ENCODE measurements at places on chromosomes 4 and X.
A peak's percentile ranks its signal among the peaks of the same experiment; 100 is the strongest.

DNA sequence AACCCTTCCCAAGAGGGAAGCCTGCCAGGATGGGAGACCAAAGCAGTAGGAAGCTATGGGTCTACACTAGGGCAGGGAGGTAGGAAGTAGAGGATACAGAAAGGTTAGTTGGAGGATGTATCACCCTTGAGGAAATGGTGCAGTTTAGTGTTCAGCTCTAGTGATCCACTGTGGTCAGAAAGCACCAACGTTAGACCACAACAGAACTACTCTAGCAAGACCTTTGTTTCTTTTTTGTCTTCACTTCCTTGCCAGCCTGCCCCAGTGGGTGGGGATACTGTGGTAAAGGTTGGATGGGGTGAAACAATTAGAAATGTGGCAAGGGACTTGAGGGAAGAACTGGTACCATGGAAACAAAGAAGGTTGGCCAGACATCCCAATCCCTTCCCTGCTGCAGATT, 83.3 kb downstream of the DDIT4L start:
- no peak overlapping the region for H3K4me3 ChIP-seq
- no peak for DNase-seq
- H3K36me3 ChIP-seq = no peaks in the 10 kb centered on the region
- H3K4me1 ChIP-seq = peaks cover 4% of the 10 kb centered on the region
- no peak overlapping the region for H3K27ac ChIP-seq

GRCh38 chr4:4387531-4388310, 819 bp downstream of the NSG1 start:
- H3K4me1 ChIP-seq = peaks cover 24% of the 10 kb centered on the region
- no peak overlapping the region for H3K27ac ChIP-seq
- peak overlapping the region; percentile 18 for H3K4me3 ChIP-seq
- peak; percentile 18 for DNase-seq

DNA sequence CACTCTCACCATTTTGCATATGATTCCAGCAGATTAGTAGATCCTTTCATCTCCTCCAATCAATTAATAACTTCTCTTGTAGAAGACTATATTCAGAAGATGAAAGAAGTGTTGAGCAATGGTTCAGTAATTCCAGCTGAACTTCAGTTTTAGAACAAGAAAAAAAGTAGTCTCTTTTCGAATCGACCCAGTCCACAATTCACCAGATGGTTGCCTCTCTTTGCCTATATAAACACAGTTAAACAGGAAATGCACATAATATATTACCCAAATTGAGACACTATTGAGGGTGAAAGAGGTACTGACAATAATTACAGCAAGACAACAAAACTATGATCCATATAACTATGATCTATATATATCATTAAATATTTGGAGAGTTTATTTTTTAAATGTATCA, 16.8 kb upstream of the FAM241A start:
- H3K27me3 ChIP-seq = no peaks in the 10 kb centered on the region
- no peak overlapping the region for H3K4me3 ChIP-seq
- H3K4me1 ChIP-seq = no peaks in the 10 kb centered on the region
- DNase-seq = no peak
- no peaks in the 10 kb centered on the region for H3K36me3 ChIP-seq

DNA sequence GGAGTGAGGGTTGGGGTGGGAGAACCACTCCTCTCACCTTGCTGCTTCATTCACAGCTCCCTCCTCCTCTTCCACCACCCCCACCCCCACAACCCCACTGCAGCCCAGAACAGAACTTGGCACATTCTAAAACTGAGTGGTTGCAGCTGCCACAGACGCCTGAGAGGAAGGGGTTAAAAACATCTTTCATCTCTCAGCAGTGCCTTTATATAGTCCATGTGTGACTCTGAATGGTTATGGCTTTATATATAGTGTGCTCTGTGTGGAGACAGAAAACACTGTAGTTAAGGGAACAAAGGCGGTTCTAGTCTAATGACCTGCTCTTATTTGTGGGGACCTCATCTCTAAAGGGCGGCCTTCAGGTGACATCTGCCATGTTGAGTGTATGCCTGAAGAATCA, 144.8 kb downstream of the BCOR start:
- no peak for DNase-seq
- no peaks in the 10 kb centered on the region for H3K27me3 ChIP-seq
- no peak overlapping the region for H3K4me3 ChIP-seq
- no peaks in the 10 kb centered on the region for H3K36me3 ChIP-seq

- no peaks in the 10 kb centered on the region for H3K27me3 ChIP-seq
- no peak overlapping the region for H3K27ac ChIP-seq
- H3K4me1 ChIP-seq = no peaks in the 10 kb centered on the region
- H3K4me3 ChIP-seq = no peak overlapping the region
Measured at GRCh38 chrX:154991476-154991875, 31.0 kb downstream of the F8 start.

DNA sequence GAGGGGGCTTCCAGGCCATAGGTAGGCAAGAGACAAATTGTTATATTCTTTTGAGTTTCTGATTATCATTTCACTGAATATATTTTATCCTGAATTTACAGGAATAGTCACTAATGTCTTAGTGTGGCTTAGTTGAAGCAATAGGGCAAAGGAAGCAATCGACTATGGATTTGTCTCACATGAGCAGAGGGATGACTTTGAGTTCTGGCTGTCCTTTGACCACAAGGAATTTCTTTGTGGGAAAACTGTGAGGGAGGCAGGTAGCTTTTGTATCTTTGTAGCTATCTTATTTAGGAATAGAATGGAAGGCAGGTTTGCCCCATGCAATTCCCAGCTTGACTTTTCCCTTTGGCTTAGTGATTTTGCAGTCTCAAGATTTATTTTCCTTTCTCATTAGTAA, 207.3 kb upstream of the ANXA10 start:
- no peak overlapping the region for H3K4me3 ChIP-seq
- H3K27me3 ChIP-seq = no peaks in the 10 kb centered on the region
- no peak overlapping the region for H3K27ac ChIP-seq
- no peaks in the 10 kb centered on the region for H3K36me3 ChIP-seq
- no peaks in the 10 kb centered on the region for H3K4me1 ChIP-seq
- DNase-seq = no peak

DNA sequence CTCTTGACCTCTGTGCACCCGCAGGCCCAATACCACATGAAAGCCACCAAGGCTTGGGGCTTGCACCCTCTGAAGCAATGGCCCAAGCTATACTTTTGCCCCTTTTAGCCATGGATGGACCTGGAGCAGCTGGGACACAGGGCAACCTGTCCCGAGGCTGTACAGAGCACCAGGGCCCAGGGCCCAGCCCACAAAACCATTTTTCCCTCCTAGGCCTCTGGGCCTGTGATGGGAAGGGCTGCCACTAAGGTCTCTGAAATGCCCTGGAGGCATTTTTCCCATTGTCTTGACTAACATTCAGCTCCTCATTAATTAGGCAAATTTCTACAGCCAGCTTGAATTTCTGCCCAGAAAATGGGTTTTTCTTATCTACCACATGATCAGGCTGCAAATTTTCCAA, 79.9 kb upstream of the GABRA3 start:
- DNase-seq = no peak
- H3K36me3 ChIP-seq = no peaks in the 10 kb centered on the region
- H3K4me1 ChIP-seq = no peaks in the 10 kb centered on the region
- H3K27ac ChIP-seq = no peak overlapping the region

GRCh38 chr4:156186111-156186510, 232.4 kb upstream of the CTSO start:
- H3K4me1 ChIP-seq = no peaks in the 10 kb centered on the region
- no peaks in the 10 kb centered on the region for H3K36me3 ChIP-seq
- H3K27me3 ChIP-seq = no peaks in the 10 kb centered on the region
- no peak overlapping the region for H3K4me3 ChIP-seq
- DNase-seq = no peak

DNA sequence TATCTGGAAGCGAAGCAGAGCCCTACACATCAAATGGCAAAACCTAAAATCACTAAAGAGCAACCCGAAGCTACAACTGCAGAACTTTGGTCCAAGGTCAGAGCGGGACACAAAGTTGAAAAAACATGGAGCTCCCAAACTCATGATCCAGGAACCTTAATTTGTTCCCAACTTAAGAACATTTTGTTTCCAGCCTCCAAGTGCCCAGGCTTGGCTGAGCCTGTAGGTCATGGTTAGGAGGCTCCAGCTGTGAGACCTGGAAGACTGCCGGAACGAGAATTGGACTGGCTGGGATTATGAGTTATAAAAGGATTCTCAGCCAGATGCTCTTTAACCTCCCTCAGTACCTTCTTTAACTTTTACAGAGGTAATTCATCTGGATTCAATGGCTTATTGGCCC, 349.1 kb upstream of the DDX53 start:
- no peak overlapping the region for H3K4me3 ChIP-seq
- no peak for DNase-seq
- H3K27ac ChIP-seq = no peak overlapping the region
- H3K36me3 ChIP-seq = no peaks in the 10 kb centered on the region

DNA sequence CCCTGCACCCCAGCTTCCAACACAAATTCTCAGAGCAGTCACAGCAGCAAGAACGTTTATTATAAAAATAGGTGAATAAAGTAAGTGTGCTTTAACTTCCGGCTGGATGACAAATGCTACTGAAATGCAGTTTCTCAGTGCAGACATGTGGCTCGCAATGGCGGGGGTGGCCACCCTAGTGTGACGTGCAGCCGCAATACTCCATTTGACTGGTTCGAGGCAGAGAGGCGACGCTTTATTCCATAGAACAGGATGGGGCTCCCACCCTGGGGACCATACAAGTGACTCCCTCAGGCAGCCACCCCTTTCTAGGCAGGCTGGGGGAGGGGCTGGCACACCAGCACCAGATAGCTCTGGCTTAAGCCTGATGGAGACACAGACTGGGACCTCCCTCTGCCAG, 14.5 kb downstream of the TNIP2 start:
- H3K27ac ChIP-seq = peak overlapping the region; percentile 51
- H3K36me3 ChIP-seq = peaks cover 48% of the 10 kb centered on the region
- no peak for DNase-seq
- H3K27me3 ChIP-seq = no peaks in the 10 kb centered on the region

Measured in mesenchymal stem cell (in vitro differentiated cells and primary cell).